ENCODE measurements at places on chromosomes 2 and 18.
A peak's percentile ranks its signal among the peaks of the same experiment; 100 is the strongest.

- peaks cover 13% of the 10 kb centered on the region for H3K36me3 ChIP-seq
- peak overlapping the region; percentile 32 for H3K4me3 ChIP-seq
- H3K27me3 ChIP-seq, result no peaks in the 10 kb centered on the region
Observed at GRCh38 chr2:86786001-86786536, 4.6 kb downstream of the CD8A start.

DNA sequence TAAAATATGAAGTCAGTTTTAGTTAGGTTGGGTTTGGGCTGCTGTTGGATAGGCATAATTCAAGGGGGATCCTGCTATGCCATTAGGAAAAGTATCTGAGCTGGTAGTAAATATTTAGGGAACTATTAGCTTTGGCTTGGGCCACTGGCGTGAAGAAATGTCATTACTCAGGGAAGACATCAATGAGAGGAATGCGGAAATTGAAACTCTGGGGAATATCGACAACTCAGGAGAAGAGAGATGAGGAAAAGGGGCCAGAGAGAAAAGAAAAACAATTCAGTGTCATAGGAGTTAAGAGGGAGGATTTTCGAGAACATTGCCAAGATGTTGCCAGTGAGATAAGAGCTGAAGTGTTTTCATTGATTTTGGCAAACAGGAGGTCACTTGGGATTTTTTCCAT is 149.7 kb upstream of the PARD3B start:
- no peaks in the 10 kb centered on the region for H3K27me3 ChIP-seq
- no peak for DNase-seq

GRCh38 chr2:527581-527980 is 149.6 kb downstream of the TMEM18 start:
- H3K27ac ChIP-seq, result no peak overlapping the region
- no peaks in the 10 kb centered on the region for H3K36me3 ChIP-seq
- no peaks in the 10 kb centered on the region for H3K4me1 ChIP-seq
- no peak for DNase-seq
- no peaks in the 10 kb centered on the region for H3K27me3 ChIP-seq
- H3K4me3 ChIP-seq, result no peak overlapping the region

DNA sequence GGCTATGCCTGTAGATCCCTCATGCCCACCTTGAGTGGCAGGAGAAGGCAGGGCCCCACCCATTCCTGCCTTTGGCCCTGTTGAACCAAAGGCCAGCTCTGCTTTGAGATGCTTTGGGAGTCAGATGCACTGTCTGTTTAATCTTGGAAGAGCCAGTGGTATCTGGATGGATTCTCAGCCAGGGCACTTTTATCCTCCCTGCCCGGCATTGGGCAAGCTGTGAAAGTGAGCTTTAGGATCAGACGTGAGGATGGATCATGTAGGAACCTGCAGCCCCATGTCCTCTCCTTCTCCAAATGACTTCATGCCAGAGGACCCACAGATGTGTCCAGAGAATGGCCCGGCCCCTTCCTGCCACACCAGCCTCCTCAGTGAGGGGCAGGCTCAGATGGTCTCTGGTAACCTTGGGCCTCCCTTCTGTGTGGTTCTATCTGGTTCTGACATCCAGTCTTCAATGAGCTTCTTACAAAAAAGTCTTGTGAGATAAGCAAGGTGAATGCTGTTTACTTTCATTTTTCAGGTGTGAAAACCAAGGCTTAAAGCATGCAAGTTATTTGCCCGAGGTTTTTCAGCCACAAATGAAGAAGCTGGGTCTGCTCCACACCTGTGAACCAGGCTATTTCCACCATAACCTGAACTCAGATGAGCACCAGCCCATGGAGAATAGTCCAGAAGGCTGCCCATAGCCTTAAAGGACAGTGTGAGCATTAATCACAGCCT is 123.8 kb downstream of the KCTD1 start:
- H3K27ac ChIP-seq, result no peak overlapping the region
- H3K4me1 ChIP-seq, result no peaks in the 10 kb centered on the region
- H3K4me3 ChIP-seq, result no peak overlapping the region
- no peaks in the 10 kb centered on the region for H3K27me3 ChIP-seq
- no peak for DNase-seq

GRCh38 chr2:100146657-100146960 is 4.2 kb upstream of the AFF3 start:
- no peak overlapping the region for H3K4me3 ChIP-seq

DNA sequence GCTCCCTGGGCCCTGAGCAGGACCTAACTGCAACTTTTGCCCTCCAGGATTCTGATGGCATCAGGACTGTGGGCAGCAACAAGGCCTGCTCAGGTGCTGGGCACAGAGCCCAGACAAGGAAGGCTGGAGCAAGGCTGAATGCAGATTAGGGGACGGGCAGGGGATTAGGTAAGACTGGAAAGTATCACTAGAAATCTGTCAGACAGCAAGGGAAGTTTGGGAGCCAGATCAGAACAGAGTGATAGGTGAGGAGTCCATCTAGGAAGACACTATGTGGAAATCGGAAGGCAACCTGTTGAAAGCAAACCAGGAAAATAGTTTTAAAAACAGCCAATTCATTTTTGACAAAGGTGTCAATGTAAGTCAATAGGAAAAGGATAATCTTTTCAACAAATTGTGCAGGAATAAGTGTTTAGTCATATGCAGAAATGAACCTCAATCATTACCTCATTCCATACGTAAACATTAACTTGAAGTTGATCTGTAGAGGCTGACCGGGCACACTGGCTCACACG is 56.4 kb upstream of the STPG4 start:
- no peaks in the 10 kb centered on the region for H3K36me3 ChIP-seq
- H3K4me3 ChIP-seq, result no peak overlapping the region
- H3K27me3 ChIP-seq, result no peaks in the 10 kb centered on the region
- H3K27ac ChIP-seq, result no peak overlapping the region

GRCh38 chr2:63488118-63488713 is 100.1 kb downstream of the WDPCP start:
- H3K36me3 ChIP-seq, result no peaks in the 10 kb centered on the region
- DNase-seq, result no peak
- H3K4me1 ChIP-seq, result no peaks in the 10 kb centered on the region

DNA sequence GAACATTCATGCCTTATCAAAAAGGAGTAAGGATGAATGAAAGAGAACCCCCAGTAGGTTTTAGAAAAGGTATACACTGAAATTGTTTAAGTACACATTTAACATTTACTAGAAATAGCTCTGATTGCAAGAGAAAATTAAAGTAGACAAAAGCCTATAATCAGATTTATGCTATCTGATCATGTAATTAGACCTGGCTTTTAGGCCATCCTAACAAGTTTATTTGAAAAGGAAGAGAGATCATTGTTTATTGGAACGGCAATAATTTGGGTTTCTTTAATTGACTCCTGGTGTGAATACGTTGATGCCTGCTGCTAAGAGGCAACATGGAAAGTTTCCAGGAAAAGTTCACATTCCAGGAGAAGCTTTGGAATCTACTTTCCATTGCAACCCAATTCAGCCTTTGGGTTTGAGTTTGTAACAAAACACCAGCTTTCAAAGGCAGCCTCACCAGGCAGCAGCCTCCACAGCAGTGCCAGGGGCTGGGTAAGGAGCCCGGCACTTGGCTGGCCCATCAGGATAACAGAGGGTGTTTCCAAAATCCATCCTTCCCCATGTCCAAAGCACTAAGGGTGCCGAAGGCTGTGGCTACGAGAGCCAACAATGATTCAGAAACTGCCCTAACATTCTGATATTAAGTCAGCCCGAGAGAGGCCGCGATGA is 18.0 kb downstream of the FZD7 start:
- H3K4me1 ChIP-seq, result no peaks in the 10 kb centered on the region
- no peaks in the 10 kb centered on the region for H3K36me3 ChIP-seq
- no peak overlapping the region for H3K27ac ChIP-seq
- no peak overlapping the region for H3K4me3 ChIP-seq
- DNase-seq, result no peak

- no peak overlapping the region for H3K4me3 ChIP-seq
- DNase-seq, result no peak
- no peak overlapping the region for H3K27ac ChIP-seq
- no peaks in the 10 kb centered on the region for H3K36me3 ChIP-seq
- H3K27me3 ChIP-seq, result no peaks in the 10 kb centered on the region
Observed at GRCh38 chr2:239865059-239865639, 160.0 kb downstream of the NDUFA10 start.

DNA sequence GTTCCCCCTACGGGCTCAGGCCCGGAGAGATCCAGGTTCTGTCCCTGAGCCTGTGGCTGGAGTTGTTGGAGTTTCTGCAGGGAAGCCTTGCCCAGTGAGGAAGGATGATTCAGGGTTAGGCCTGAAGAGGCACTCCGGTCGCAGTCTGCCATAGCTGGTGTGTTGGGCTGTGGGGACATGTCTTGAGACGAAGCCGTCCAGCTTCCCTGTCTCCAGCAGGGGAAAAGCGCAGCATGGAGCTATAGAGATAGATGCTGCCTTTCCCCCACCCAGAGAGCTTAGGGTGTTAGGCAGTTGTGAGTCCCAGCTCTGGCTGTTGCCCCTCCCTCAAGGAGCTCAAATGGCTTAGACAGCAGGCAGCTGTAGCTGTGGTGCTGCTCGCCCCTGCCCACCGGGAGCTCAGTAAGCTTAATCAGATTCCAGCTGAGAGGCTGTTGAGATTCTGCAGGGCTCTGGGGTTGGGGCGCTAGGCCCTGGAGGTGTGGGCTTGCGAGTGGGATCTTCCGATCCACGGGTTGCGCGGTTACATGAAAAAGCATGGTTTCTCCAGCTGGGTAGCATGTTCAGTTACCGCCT is 103.9 kb downstream of the PMAIP1 start:
- no peak overlapping the region for H3K27ac ChIP-seq
- no peak overlapping the region for H3K4me3 ChIP-seq
- no peak for DNase-seq
- no peaks in the 10 kb centered on the region for H3K27me3 ChIP-seq

DNA sequence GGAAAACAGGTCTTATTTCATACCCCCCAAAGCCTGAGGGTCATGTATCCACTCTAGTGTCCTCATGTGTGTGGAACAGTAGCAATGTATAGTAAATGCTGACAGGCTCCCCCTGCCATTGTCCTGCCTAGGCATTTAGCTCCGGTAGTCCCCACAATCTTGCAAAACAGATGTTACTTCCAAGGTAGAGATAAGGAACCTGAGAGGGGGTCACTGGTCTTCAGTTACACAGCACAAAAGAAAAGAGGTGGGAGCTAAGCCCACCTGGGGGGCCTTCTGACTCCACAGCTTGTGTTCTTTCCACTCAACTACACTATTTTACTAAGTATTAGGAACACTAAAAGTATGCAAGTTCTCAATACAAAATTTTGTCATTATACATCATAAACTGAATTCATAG is 17.4 kb upstream of the FECH start:
- no peaks in the 10 kb centered on the region for H3K4me1 ChIP-seq
- H3K27me3 ChIP-seq, result no peaks in the 10 kb centered on the region
- no peak overlapping the region for H3K4me3 ChIP-seq
- H3K36me3 ChIP-seq, result peaks cover 60% of the 10 kb centered on the region
- H3K27ac ChIP-seq, result no peak overlapping the region
- no peak for DNase-seq

DNA sequence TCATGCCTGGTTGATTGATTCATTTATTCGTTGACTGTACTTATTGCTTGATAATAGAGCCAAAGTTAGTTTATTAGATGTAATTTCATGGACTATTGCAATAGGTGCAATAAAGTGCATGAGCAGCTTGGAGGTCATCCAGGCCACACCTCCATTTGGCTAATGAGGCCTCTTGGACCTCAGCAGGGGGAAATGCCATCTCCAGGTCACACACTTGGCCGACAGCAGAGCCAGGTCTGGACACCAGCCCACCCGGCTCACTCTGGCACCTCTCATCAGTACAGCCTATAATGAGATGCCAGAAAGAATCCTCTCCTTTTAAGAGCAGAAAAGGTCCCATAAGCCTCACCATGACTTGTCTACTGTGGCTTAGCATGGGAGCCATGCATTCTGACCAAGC is 71.2 kb upstream of the AFF3 start:
- H3K27ac ChIP-seq, result no peak overlapping the region
- no peaks in the 10 kb centered on the region for H3K27me3 ChIP-seq
- no peak overlapping the region for H3K4me3 ChIP-seq
- no peak for DNase-seq
- H3K4me1 ChIP-seq, result no peaks in the 10 kb centered on the region
- H3K36me3 ChIP-seq, result no peaks in the 10 kb centered on the region

Measured in CD8-positive, alpha-beta memory T cell (primary cell).